ENCODE measurements at places on chromosomes 12 and 14. TPM values are rescaled to one million over a fixed set of nuclear protein-coding genes. Genes with fewer than 3 reads are reported as not detected.
A peak's percentile ranks its signal among the peaks of the same experiment; 100 is the strongest.

- DNase-seq = peak; percentile 80
- no peaks in the 10 kb centered on the region for H3K36me3 ChIP-seq
- H3K27me3 ChIP-seq = no peaks in the 10 kb centered on the region
- H3K27ac ChIP-seq = peak overlapping the region; percentile 99
- peaks cover 36% of the 10 kb centered on the region for H3K4me1 ChIP-seq
Observed at GRCh38 chr12:646442-647384, 16.5 kb downstream of the NINJ2 start.

DIO2 gene
- 17.8 TPM for total RNA-seq

KLRF2 gene
- total RNA-seq = not detected

DNA sequence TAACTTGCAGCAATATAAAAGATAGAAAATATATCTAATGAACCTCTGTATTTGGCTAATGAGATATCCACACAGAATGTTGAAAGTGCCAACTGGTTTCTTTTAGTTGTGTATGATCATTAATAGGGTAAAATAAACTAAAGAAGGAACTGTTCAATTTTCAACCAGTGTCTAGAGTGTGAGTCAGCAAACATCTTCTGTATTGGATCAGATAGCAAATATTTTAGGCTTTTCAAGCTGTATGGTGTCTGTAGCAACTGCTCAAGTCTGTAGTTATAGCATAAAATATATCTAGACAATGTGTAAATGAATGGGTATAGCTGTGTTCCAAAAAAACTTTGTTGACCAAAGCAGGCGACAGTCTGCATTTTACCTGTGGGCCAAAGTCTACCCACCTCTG is 23.5 kb upstream of the NOVA1 start:
- no peak overlapping the region for H3K4me3 ChIP-seq
- H3K4me1 ChIP-seq = no peaks in the 10 kb centered on the region
- no peaks in the 10 kb centered on the region for H3K27me3 ChIP-seq

CACNA1C gene
- 102 TPM for total RNA-seq

Measured in ascending aorta (tissue), 2 donors.